ENCODE measurements at places on chromosomes 3 and 15.

- DNase-seq: no peak
These were observed 78.2 kb downstream of the NR2F2 start for GRCh38 chr15:96408591-96409183.

- DNase-seq: no peak
These were observed 85.8 kb downstream of the CFAP20DC start for GRCh38 chr3:58963928-58964503.

- no peak for DNase-seq
These were observed 82.3 kb downstream of the LRTM1 start for GRCh38 chr3:54845551-54845950.

GRCh38 chr15:43648649-43649429 lies at the start of gene CATSPER2:
TSS of gene CATSPER2 (minus strand) at chr15:43648844. CDS start at chr15:43648061, 783 bp downstream.
- DNase-seq: no peak

- peak; percentile 13 for DNase-seq
These were observed 241.6 kb downstream of the UACA start for GRCh38 chr15:70521576-70522322.

DNA sequence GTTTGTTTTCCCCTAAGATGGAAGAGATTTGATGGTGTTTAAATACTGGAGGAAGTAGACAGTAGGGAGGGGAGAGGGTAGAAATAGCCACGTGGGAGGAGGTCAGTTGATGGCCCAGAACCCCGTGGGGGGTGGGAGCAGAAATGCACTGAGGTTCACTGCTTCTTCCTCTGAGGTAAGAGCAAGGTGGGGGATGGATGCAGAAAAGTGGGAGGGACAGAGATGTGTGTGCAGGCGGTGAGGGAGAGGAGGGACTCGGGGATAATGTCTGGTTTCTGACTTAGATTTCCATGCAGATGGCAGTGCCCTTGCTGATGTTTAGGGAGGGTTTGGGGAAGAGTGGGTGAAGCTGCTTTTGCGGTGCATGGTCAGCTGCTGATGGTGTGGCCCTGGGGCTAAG lies 102.9 kb downstream of the ARNT2 start:
- DNase-seq: no peak

GRCh38 chr3:28836199-28836598 lies 444.7 kb upstream of the RBMS3 start:
- DNase-seq: no peak

DNA sequence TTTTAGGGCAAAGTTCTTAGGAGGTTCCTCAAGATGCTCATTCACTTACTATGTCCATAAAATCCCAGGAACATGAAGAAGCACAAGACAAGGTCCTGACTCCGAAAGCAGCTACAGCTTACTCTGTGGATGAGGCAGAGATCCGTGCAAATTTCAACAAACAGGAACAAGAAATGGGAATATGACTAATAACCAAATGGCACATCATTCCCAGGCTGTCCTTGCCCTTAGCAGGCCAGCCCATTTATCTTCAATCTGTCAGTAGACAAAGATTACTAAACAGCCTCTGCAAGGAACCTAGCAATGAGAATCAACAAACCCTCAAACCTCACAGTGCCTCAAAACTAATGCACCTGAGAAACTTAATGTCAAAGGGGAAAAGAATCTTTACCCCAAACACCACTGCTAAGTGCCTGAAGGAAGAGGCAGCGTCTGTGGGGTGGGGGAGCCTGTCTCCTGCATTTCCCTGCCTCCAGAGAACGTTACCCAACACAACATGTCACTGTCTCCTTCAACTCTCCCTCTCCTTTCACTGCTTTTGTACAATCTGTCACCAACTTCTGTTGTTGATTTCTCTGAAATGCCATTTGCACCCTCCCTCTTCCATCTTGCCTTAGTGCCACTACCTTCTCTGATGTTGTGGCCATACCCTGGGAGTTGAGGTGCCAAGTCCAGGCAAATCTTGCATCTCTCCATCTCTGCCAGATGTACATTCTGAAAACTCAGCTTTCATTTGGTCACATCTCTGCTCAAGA lies 4.8 kb downstream of the TNFAIP8L3 start:
- DNase-seq: no peak

- no peak for DNase-seq
These were observed 187.8 kb downstream of the TLE3 start for GRCh38 chr15:69909719-69910444.

DNA sequence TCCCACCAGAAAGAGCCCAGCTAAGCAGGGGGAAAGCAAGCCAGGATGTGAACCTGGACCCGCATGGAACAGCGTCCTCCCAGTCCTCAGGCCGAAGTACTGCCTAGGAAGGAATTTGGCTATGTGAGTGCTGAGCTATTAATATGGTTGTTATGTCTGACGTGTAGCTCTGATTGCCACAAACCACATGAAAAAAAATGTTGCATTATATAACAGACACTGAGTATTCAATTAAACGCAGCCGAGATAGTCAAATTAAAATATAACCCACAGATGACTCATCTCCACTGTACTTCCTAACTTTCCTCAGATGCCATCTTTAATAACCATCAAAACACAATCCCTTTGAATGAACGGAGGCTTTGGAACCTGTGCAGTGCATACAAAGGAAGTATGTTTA lies 111.1 kb downstream of the GABRB3 start:
- DNase-seq: no peak

DNA sequence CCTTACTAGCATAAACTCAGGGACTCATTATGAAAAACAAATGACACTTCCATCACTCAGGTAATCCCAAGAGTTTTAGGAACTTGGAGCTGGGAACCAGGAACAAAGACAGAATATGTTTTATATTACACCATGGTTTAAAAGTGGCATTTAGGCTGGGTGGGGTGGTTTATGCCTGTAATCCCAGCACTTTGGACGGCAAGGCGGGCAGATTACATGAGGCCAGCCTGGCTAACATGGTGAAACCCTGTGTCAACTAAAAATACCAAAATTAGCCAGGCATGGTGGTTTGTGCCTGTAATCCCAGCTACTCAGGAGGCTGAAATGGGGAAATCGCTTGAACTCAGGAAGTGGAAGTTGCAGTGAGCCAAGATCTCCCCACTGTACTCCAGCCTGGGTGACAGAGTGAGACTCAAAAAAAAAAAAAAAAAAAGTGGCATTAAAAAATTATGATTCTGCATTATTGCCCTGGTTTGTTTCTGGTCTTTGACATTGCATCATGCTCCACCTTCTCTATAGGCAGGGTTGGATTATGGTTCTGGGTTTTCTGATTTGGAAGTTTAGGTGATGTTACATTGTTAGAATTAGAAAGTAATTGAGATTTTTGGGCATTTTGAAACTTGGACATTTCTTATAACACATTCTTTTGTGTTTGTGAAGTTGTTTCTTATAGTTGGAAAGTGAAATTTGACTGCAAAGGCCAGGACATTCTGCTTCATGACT lies 19.0 kb downstream of the SQOR start:
- no peak for DNase-seq

DNA sequence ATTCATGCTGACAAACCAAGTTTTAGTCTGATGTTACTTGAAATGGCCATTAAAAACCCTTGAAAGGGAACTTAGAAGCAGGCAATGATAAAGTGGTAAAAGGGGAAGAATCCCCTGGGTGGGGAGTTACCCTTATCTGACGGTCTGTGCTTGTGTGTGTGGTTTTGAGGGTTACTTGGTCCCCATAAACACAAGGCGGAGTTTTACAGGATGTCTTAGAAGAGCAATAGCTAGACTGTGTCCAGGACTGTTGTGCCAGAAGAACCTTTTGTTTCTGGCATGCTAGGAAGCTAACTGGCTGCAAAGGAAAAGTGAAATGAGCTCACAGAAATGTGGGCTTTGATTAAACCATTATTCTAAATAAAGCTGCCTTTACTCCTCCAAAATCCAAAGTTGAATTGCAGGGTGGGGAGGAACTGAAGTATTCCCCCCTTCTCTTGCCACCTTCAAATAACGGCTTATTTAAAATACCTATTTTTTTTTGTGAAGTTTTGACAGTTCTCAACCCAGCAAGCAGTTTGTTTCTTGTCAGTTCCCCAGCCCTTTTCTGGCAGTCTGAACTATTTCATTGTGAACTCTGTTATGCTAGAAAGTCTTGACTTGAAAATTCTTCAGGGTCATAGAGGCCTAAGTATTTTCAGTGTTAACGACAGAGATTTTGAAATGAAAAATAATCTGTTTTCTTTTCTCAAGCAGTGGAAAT lies 443.5 kb downstream of the OTOL1 start:
- no peak for DNase-seq

GRCh38 chr3:20380295-20380694 lies 194.3 kb upstream of the SGO1 start:
- DNase-seq: no peak

DNA sequence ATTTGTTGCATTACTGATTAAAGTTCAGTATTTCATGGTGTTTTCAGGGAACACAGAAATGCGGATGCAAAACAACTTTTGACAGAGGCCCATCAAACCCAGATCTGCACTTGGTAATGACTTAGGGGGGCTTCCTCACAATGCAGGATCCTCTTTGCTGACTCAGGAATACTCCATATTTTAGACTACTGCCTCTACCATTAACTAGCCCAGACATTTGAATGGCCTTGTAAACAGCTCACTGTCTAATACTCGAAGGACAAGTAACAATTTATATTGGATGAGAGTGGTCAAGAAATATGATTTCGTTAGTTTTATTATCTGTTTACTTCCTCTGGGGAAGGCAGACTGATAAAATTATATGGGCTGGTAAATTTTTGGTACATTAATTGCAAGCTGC lies 9.0 kb upstream of the KIF23 start:
- DNase-seq: no peak

DNA sequence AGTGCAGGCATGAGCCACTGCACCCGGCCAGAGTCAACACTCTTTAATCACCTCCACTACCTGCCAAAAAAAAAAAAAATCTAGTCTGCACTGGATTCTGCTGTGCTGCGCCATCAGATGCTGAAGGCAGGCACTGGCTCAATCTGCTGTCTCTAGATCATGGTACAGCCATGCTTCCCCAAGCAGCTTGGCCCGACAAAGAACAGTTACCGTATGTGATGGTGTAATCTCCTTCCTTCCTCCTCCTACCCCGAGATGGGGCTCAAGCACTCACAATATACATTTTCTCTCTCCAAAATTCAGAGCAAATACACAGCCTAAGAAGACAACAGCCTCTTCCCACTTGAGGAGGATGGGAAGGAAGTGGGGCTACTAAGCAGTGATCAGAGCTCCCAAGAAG lies 45.1 kb downstream of the DAPK2 start:
- DNase-seq: no peak
